NCI-H69 (cell line): ENCODE measurements at places on chromosomes 16 and 17.
A peak's percentile ranks its signal among the peaks of the same experiment; 100 is the strongest.

- no peak for DNase-seq
These were observed 388.3 kb downstream of the CA10 start for GRCh38 chr17:51770027-51770759.

DNA sequence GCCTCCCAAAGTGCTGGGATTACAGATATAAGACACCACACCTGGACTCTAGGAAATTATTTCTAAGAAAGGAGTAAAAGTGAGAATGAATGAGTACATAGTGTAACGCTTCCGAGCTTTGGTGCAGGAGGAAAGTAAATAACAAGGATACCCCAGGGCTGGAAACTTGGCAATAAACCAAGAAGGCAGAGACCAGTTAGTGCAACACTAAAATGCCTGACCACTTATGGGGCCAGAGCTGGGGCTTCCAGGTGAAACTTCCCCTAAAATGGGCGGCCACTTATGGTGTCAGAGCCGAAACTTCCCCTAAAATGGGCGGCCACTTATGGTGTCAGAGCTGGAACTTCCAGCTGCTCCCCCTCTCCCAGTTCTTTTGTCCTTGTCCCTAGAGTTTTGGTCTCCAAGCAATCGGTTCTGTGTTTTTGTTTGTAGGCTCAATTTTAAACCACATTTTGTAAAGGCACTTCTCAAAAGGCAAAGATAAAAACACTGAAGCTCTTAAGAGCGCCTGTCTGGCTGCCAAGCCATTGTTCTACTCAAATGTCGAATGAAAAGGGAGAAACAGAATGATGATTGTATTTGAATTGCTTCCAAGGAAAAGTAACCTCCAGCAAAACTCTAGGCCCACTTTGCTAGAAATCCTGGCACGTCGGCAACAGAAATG is 63.9 kb downstream of the NXN start:
- peak; percentile 78 for DNase-seq

GRCh38 chr16:27198451-27199234 is 4.7 kb upstream of the KDM8 start:
- no peak for DNase-seq

GRCh38 chr17:77184474-77184873 is 43.7 kb downstream of the SEC14L1 start:
- DNase-seq, result peak; percentile 81

DNA sequence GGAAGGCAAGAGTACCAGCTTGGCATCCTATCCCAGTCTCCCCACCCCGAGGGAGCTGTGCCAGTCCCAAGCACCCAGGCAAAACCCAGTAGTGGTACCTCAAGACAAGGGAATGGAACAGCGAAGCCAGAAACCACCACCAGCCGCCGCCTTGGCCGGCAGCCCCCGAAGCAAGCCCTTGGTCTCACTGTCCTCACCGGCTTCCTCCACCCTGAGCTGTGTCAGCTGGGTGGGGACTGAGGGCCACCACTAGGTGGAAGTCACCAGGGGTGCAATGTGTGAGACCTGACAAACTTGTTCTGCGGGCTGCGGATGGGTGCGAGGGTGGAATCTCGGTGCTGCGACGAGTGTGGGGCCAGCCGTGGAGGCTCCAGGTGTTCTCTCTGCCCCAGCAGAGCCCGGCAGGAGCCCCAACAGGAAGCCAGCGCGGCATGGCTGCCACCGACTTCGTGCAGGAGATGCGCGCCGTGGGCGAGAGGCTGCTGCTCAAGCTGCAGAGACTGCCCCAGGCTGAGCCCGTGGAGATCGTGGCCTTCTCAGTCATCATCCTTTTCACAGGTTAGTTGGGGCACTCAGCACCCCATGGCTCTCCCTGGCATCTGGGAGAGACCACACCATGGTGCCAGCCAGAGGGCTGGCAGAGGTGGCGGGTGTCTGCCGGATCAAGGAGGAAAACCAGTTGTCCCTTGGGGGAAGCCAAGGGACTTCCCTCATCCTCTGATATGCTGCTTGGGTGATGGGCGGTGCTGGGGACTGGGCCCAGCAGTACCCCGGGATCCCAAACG is 6.7 kb downstream of the SMIM5 start:
- no peak for DNase-seq

DNA sequence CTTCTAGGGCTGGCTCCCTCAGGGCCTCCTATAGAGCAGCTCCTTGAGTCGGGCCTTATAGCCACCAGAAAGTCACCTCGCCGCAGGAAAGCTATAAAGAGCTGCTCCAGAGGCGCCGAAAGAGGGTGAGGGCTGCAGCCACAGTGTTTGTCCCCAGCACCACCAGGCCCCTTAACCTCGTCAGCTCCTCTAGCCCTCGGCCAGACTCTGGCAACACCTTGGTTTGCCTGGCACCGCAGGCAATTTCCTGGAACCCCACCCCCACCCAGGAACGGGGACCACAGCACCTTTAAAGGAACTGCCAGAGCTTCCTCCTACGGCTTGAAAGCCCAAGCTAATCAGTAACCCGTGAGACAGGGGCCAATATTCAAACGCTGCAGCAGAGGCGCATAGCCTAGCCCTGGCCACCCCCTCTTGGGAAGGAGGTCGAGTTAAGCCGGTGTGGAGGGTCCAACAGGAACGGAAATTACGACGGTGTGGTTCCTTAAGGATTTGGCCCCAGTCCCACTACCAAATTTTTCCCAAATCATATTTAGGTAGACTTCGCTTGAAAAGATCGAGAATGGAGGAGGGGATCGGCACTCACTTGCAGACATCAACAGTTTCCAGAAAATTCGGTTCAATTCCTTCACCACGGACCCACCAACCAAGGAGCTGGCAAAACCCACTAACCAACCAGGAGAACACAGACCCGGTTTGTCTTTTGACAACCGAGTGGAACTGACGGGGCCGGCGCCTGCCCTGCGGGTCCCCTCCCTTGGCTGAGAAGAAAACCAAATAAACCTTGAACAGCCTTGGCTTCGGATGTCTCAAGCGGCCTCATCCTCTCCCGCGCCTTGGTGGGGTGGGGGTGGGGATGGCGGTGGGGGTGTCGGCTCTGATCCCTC is 3.0 kb downstream of the HOXB6 start:
- DNase-seq, result peak; percentile 21

- no peak for DNase-seq
These were observed 109.8 kb upstream of the FAM20A start for GRCh38 chr17:68710976-68711375.

DNA sequence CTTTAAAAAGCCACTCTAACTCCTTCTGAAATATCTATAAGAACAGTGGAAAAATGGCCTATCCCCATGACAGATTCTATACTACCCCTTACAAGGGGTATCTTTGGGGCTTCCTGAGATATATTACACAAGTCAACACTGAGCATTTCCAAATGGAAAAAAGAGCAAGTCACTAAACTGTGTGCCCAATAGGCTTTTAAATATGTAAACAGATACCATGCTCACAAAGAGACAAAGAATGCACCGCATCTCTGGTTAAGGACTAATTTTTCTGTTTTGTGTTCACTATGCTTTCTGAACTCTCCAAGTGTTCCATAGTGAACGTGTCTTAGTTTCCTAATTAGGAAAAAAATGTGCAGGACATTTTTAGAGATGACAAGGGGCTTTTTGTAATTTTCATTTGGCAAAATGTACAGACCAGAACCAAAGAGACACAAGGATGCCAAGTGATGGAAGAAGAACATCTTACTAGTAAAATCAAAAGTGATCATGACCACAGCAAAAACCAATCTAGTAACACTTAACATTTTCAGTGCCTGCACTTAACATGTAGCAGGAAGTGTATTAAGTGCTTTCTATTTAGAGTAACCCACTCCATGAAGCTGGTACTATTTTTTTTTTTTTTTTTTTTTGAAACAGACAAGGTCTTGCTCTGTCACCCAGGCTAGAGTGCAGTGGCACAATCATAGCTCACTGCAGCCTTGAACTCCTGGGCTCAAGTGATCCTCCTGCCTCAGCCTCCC is 21.5 kb downstream of the MYH11 start:
- DNase-seq, result no peak

DNA sequence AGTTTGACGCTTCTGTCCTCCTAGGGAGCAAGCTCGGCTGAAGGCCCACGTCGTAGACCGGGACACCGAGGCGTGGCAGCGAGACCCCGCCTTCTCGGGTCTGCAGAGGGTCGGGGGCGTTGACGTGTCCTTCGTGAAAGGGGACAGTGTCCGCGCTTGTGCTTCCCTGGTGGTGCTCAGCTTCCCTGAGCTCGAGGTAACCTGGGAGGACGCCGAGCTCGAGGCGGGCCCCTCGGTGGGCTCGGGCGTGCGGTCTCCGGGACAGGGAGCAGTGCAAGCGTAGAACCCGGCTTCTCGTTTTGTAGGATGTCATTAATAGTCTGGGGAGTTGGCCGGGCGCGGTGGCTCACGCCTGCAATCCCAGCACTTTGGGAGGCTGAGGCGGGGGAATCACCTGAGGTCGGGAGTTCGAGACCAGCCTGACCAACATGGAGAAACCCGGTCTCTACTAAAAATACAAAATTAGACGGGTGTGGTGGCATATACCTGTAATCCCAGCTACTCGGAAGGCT is 715 bp downstream of the ENDOV start:
- no peak for DNase-seq
